Stimulated activated CD4-positive, alpha-beta T cell treated with anti-CD3 and anti-CD28 coated beads, TNF-alpha, amount 100 ng/mL, for 4 hours (primary cell): ENCODE measurements at places on chromosomes 12 and 14.

- no peak for DNase-seq
These were observed 10.1 kb upstream of the SPATS2 start for GRCh38 chr12:49357103-49357678.

GRCh38 chr12:76033081-76034011 lies 1.8 kb upstream of the PHLDA1 start:
- DNase-seq: no peak

DNA sequence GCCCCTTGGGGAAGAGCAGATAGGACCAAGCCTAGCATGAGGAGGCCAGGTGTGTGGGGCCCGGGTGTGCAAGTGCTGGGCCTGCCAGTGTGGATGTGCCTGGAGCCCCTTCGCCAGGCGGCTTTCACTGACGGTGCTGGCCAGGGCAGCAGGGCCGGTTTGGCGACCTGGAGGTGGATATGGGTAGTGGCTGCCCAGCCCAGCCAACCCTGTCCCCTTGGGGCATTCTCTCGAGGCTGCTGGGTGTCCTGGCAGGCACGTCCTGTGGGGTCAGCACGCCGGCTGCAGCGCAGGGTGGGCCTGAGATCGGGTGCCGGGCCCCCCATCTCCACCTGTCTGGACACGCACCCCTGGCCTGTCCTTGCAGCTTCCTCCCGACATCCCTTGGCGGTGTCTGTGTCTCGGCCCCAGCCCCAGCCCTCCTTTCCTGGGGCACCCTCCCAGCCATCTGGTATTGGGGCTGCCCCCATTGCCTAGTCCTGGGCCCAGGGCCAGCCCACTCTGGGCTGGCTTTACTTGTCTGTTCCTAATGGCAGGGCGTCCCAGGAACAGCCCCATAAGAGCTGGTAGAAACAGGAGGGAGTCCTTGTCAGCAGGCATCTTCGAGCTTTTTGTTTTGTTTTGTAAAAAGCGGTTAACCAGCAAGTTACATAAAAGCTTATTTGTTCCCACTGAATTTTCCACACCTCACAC lies 7.2 kb upstream of the CRIP2 start:
- no peak for DNase-seq

DNA sequence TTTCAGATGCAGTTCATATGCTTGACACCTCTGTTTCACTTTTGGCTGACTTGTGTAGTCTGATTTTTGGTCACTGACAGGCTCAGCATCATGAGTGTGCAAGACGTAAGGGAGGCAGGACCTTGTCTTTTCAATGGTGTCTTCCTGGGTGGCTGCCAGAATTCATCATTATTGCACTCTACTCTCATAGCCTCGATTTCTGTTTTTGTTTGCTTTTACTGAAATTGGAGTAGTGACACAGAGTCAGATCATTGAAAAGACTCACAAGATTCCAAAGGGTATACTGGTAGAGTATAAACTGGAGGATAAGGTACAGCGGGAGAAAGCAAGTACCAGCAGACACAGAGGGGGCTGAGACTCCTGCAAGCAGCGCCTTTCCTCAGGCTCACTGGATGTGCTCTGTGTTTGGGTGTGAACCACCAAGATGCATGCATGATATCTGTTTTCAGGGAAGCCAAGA lies 126.3 kb upstream of the FGD4 start:
- DNase-seq: no peak

DNA sequence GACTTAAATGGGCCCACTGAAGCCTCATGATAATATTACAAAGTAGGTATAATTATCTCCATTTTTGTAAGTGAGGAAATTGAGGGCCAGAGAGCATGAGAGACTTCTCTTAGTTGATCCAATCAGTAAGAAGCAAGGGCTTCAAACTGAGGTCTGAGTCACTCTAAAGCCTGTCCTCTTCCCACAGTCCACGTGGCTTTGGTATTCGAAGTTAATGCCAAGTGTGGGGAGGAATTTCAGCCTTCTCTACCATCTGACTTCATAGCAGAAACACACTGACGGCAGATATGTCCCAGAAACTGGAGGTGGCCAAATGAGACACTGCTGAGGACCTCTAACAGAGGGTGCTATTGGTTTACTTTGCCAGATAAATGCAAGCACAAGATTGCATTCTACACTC lies 114.4 kb upstream of the OVCH1 start:
- DNase-seq: no peak

DNA sequence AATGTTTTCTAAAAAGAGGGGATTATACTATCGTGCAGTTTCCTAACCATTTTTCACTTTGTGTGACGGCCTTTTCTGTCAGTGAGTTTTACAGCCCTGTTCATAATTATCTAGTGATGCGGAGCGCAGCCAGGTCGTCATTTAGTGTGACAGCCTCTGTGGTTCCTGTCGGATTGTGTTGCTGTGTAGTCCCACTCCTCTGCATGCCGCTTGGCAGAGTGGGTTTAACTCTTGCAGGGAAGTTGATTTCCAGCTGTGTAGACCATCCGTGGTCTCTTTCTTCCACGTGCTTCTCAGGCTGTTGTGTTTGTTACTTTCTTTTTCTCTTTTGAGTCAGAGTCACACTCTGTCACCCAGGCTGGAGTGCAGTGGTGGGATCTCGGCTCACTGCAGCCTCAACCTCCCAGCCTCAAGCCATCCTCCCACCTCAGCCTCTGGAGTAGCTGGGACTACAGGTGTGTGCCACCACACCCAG lies 8.6 kb downstream of the RAN start:
- no peak for DNase-seq

DNA sequence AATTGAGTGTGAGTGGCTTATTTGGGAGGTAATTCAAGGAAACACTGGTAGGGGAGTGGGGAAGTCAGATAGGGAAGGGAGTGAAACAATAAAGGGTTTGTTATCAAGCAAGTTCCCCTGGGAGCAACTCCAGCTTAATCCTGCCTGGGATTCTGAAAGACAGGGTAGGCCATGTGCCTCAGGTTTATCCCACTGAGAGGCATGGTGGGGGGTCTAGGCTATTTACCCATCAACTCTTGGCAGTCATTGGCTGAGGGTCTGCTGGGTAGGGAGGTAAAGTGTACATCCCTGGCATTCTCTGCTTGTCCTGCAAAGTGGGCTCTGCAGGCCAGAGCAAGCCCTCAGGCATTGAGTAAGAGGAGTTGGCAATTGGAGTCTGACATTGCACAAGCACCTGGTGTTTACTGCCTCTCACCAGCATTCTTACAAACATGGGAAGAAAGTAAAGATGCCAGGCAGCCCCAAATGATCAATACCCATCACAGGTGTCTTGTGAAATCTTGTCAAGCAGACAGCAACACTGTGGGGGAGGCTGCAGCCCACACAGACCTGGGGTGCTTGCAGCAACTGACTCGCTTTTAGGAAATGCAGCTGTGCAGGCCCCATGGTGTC lies 169.3 kb downstream of the KTN1 start:
- no peak for DNase-seq

GRCh38 chr12:33967760-33968159 lies 54.5 kb upstream of the ALG10 start:
- DNase-seq: no peak

DNA sequence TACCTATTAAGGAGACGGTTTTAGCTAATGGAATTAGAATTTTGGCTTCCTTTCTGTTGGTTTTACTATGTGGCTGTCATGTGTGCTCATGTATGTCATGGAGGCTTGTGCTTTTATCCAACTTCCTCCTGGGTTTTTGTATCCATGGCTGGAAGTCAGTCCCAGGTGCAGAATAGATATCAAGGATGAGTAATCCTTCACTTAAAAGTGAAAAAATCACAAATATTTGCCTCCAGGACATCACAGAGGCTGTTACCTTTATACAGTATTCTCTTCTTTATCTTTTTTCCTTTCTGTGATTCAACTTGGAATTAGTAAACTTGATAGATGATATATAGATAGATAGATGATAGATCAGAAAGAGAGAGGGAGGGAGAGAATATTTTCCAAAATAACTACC lies 706.8 kb downstream of the GALC start:
- no peak for DNase-seq

GRCh38 chr14:103626146-103626850 lies 2.7 kb upstream of the KLC1 start:
- no peak for DNase-seq

DNA sequence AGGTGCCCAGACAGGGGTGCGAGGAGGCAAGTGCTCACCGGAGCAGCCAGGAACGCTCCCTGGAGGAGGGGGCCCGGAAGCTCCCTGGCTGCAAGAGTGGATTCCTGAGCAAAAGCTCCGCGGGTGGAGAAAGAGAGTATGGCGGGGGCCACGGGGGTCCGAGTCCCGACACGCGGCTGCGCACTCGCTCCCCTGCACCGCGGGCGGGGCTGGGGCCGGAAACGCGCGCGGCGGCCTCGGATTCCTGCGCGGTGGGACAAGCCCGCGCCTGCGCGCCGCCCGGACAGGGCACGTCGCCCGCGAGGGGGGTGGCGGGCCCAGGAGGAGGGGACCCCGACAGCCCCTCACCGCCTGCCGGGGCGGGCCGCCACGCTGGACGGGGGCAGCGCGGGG lies 27.8 kb upstream of the GPR132 start:
- peak; percentile 49 for DNase-seq

DNA sequence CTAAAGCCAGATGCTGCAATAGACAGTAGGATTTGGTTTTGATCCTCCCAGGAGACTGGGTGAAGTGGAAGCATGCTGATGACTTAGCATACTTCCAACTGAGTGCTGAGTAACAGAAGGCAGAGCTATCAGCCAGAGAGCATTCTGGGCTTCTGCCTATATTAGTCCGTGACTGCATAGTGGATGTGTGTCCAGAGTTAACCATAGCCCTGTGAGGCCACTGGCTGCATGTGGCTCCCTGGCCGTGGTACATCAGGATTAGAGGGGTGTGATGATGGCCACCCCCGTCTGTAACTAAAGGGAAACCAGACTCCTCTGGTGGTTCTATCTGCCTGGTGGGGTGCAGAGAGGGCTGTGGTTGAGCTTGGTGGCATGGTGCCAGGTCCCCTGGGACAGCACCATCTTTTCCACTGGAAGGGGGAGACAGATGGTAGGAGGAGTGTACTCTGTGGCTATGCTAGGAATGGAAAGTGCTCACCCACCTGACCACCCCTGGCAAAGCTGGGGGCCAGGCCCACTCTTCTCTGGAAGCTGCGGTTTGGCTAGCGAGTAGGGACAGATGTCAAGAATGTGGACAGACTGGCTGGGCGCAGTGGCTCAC lies 27.4 kb downstream of the ABCD4 start:
- no peak for DNase-seq

GRCh38 chr12:45543887-45544286 lies 185.6 kb upstream of the ARID2 start:
- DNase-seq: peak; percentile 18

DNA sequence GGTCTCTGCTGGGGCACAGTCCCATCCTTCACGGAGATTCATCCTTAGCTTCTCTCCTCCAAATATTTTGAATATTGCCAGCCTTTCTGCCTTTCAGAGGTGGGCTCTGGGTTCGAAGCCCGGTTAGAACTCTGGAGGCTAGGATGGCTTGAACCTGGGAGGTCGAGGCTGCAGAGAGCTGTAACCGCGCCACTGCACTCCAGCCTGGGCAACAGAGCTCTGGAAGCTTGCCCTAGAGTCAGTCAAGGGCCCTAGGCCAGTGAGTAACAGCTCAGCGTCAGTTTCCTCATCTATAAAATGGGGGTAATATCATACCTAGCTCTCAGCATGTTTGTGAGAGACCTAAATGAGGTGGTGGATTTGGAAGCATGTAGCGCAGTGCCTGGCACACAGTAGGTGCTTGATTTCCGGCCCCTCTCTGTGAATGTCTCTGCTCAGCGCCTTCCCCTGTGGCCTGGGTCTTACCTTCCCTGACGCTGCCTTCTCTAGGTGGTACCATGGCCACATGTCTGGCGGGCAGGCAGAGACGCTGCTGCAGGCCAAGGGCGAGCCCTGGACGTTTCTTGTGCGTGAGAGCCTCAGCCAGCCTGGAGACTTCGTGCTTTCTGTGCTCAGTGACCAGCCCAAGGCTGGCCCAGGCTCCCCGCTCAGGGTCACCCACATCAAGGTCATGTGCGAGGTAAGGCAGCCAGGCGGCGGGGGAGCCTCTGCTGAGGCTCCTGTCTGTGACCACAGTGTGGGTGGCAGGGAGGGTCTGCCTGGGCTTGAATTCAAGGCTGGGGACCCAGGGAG lies 3.4 kb downstream of the PTPN6 start:
- no peak for DNase-seq

GRCh38 chr12:52122540-52122871 lies 43.0 kb downstream of the SMIM41 start:
- DNase-seq: no peak

DNA sequence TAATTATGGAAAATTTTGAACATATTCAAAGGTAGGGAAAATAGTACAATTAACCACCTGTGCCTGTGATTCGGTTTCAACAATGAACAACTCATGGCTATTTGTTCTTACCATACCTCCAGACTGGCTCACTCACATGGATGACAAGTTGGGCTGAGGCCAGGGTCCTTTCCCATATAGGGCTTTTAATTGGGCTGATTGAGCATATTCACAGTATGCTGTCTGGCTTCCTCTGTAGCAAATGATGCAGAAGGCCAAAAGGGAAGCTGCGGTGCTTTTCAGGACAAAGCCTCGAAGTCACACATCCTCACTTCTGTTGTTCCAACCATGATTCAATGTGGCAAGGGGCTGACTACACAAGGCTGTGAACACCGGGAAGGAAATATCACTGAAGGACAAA lies 297.5 kb upstream of the SLC16A7 start:
- DNase-seq: no peak

GRCh38 chr14:95816539-95816938 lies 60.1 kb upstream of the TUNAR start:
- no peak for DNase-seq

DNA sequence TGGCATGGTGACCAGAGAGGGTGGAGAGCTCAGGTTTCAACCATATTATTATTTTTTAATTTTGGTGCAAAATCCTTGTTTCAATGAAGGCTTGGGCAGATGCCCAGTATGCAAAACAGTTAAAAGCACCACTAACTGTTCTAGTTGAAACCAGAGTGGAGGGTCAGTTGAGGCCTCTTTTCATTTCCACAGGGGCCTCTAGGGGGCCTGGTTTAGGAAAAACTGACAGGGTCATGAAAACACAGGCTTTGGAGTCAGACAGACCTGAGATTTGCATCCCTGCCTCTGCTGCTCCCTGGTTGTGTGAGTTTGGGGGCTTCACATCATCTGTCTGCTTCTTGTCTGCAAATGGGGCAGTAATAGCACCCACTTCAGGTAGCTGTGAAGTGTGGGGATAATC lies 3.3 kb upstream of the RPH3A start:
- DNase-seq: no peak

DNA sequence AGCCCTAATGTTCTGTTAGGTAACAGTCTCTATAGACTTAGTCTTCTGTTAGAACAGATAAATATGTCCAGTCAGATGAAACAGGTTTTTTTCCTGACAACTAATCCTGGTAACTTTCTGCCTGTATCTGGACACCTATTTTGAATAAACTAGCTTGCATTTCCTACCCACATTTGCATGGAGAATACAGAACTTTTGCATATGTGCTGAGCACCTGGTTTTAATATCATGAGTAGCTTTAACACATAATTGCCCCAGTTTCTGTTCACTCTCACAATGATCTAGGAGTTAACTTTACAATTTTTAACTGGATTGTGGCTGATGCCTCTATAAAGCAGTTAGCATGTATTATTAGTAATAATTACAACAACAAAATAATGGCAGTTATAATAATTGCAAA lies 111.7 kb downstream of the KTN1 start:
- DNase-seq: no peak

- no peak for DNase-seq
These were observed 316.4 kb downstream of the ZFP36L1 start for GRCh38 chr14:68476212-68477109.

GRCh38 chr12:3536096-3536875 lies 45.3 kb downstream of the PRMT8 start:
- no peak for DNase-seq

- no peak for DNase-seq
These were observed 913.5 kb downstream of the VRK1 start for GRCh38 chr14:97710726-97711125.

- no peak for DNase-seq
These were observed 21.9 kb upstream of the EID3 start for GRCh38 chr12:104281636-104282035.
